Activated naive CD8-positive, alpha-beta T cell treated with anti-CD3 and anti-CD28 coated beads for 36 hours (primary cell): ENCODE measurements at places on chromosomes 4 and X.

DNA sequence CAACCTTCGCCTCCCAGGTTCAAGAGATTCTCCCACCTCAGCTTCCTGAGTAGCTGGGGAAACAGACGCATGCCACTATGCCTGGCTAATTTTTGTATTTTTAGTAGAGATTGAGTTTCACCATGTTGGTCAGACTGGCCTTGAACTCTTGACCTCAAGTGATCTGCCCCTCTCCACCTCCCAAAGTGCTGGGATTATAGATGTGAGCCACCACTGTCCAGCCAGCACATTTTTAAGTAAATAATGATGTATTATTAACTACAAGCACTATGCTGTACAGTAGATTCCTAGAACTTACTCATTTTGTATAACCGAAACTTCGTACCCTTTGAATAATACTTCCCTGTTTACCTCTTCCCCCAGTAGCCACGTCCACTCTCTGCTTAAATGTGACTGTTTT lies 96.0 kb upstream of the GABRG1 start:
- DNase-seq: no peak

DNA sequence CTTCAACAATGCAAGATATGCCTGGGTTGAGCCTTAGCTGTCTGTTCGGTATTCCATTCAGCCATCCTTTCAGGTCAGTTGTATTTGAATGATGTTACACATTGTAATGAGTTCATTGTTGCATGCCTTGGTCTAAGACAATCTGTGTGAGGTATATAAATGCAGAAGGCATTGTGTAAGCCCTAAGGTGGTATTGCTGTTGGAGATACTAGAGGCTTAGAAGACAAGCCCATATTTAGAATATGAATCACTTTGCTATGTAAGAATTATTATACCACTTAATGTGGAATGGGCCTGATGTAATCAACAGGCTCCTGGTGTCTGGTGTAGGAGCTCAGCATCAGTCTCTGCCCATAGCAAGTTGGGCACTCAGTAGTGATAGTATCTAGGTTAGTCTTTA lies 473.4 kb upstream of the GNPDA2 start:
- DNase-seq: no peak

GRCh38 chr4:52640808-52641565 lies 18.1 kb downstream of the USP46 start:
- DNase-seq: no peak

- DNase-seq: no peak
These were observed 1.9 kb upstream of the CHST7 start for GRCh38 chrX:46571423-46572339.

- DNase-seq: no peak
These were observed 259.6 kb downstream of the C4orf33 start for GRCh38 chr4:129355516-129355915.

GRCh38 chr4:147760695-147761094 lies 28.8 kb downstream of the ARHGAP10 start:
- no peak for DNase-seq

DNA sequence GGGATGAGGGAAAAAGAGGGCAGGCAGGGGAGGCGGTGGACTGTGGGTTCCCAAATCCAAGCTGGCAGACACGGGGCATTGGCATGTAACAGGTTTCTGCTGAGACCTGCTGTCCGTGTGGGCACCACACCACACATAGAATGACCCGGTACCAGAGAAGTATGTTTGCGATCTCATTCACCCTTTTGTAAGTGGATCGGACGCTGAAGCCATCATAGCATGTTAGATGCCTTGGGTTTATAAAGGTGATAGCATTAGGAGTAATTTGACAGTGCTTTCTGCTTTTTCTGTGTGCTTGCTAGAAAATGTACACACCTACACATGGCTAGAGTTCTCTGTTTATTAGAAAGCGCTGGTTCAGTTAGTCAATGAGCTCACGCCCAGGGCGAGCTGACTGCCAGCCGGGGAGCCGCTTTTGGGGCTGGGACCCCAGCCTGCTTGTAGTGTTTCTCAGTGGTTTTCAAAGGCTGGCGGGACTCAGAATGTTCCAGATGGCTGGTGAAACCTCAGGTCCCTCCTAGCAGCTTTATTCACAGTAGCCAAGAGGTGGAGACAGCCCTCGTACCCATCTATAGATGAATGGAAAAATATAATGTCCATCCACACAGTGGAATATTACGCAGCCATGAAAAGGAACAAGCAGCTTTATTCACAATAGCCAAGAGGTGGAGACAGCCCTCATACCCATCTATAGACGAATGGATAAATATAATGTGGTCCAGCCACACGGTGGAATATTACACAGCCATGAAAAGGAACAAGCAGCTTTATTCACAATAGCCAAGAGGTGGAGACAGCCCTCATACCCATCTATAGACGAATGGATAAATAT lies 579 bp downstream of the IL3RA start:
- DNase-seq: no peak

GRCh38 chr4:136731025-136731424 lies 801.3 kb downstream of the PCDH18 start:
- no peak for DNase-seq

GRCh38 chr4:2534904-2535375 lies 1.5 kb upstream of the FAM193A start:
- no peak for DNase-seq

DNA sequence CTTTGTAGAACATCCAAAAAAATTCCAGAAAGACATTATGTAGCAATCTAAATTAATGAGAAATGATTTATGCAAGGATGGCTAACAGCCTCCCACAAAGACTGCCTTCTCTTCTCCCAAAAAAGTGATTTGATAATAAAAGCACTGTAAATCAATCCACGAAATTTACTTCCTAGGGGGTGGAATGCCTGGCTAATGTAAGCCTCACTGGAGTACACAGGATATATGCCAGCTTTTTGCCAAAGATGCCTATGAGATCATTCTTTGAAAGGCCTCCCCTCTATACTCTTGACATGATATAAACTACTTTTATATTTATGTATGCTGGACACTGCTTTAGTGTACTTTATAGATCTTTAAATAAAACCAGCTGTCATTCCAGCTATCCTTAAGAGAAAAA lies 211.1 kb downstream of the ADAMTS3 start:
- DNase-seq: no peak

- no peak for DNase-seq
These were observed 30.0 kb downstream of the CTBP1 start for GRCh38 chr4:1218634-1219565.

GRCh38 chr4:168731006-168731636 lies 234.3 kb downstream of the PALLD start:
- no peak for DNase-seq

DNA sequence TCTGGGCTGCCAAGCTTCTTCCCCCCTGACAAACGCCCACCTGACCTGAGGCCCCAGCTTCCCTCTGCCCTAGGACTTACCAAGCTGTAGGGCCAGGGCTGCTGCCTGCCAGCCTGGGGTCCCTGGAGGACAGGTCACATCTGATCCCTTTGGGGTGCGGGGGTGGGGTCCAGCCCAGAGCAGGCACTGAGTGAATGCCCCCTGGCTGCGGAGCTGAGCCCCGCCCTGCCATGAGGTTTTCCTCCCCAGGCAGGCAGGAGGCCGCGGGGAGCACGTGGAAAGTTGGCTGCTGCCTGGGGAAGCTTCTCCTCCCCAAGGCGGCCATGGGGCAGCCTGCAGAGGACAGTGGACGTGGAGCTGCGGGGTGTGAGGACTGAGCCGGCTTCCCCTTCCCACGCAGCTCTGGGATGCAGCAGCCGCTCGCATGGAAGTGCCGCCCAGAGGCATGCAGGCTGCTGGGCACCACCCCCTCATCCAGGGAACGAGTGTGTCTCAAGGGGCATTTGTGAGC lies 37.0 kb downstream of the HTRA3 start:
- no peak for DNase-seq

DNA sequence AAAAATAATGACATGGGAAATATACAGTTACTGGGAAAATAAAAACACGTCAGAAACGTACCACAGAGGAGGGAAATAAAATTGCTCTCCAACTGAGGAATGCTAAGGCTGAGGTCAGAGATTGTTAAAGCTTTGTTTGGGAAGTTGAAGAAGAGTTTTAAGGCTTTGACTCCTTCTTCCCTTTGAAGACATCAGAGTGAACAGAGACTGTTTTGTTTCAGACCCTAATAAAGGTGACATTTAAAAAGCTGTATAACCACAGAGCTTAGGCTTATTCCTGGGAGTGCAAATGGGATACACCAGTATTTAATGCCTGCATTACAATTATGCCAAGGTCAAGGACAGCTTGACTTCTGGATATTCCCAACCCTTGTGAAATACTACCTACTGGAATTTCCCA lies 102.8 kb downstream of the TRIML1 start:
- no peak for DNase-seq

GRCh38 chr4:17098401-17098800 lies 200.0 kb upstream of the LDB2 start:
- no peak for DNase-seq

DNA sequence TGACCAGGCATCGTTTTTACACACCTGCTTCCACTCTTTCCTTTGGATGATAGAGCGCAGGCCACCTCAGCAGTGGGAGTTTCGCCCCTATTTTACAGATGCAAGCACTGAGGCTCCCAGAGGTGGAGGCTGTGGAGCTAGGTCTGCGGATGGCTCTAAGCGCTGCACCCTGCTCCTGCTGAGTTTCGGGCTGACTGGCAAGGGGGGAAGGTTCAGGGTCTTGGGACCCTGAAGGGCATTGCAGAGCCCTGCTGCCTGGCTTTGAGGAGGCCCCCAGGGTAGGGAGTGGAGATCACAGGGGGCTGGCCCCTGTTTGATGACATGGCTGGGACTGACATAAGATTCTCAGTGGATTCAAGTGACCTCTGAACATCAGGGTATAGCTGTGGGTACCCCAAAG lies 62.8 kb upstream of the NKX1-1 start:
- DNase-seq: no peak

GRCh38 chrX:9846631-9847030 lies 60.4 kb downstream of the SHROOM2 start:
- no peak for DNase-seq

DNA sequence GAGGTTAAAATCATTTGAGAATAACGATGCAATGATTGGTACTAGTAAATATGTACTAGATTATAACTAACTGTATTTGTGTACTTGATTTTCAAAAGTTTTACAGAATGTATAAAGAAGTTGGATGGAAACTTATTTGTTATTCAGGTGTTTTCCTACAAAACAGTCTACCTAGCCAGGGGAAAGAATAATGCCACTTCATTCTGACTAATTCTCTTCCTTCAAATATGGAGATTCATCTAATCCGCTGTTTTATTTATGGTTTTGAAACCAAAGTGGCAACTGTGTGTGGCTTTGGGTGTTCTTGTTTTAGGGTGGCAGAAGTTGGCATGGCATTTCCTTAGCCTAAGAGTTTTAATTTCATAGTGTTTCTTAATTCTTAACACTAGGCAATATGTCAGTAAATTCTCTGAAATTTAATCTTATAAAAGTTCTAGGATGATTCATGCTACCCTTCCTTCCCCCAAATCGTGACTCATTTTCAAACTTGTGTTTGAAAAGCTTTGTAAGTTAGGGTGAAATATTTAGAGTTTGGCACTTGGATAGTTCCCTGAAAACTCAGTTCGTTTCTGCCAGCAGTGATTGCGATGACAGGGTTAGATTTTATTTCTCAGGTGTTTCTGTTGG lies 62.6 kb downstream of the DCLK2 start:
- no peak for DNase-seq

DNA sequence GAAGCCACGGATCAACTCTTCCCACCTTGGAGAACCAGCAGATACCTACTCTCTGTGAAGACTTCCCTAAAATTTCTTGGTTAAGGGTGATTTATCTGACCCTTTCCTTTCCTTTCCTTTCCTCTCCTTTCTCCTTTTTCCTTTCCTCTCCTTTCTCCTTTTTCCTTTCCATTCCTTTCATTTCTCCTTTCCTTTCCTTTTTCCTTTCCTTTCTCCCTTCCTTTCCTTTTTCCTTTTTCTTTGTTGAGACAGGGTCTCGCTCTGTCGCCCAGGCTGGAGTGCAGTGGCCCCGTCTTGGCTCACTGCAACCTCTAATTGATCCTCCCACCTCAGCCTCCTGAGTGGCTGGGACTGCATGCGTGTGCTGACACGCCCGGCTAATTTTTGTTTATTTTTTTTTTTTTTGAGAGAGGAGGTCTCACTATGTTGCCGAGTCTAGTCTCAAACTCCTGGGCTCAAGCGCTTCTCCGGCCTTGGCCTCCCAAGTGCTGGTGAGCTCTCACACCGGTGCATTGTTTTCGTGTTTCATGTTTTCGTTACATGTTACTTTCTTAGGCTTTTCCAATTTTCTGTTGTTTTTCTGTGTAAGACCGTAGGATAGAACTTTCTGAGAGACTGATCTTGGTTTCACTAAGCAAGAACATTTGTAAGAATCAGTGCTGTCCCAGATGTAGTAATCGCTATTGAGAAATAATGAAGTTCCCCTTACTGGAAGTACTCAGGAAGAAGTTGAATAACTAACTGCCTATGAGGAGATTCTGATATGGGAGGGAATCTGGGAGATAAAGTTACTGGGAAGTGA lies 2.0 kb downstream of the TMEM165 start:
- no peak for DNase-seq

DNA sequence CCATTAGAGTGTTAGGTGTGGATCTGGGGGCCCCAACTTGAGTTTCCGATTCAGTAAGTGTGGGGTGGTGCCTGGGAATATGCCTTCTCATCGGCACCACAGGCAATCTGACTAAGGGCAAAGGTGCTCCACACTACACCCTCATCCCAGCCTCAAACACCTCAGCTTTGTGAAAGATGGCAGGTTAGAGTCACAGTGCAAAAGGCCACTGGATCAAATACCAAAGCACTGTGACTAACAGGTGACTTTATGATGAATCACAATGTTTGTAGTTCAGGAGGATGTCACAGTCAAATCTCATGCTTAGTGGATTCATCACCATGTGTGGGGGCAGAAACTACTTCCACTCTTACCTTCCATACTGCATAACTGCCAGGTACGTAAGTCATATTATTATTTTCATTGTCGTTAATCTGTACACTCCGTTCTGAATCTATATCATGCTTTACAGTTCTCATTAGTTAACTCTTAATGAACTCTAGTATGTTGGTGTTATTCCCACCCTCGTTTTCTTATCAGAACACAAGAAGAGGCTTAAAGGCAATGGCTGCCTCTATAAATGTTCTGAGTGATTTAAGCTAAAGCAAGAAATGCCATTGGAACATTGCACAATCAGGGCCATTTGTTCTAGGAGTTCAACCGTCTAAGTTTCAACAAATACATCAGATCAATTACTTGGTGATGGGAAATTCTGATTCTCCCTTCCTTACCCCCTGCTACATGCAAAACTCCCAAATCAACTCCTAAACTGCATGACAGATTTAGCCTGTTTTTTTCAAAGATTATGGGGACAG lies 50.2 kb downstream of the PRKG2 start:
- DNase-seq: no peak
